ENCODE measurements at places on chromosomes 1 and 21.

- no peak for DNase-seq
Observed at GRCh38 chr1:160474392-160475242, 48.4 kb downstream of the SLAMF6 start.

- no peak for DNase-seq
Observed at GRCh38 chr1:116764906-116765862, 11.0 kb downstream of the CD2 start.

GRCh38 chr1:94183197-94183815 lies 54.1 kb downstream of the ARHGAP29 start:
- DNase-seq: no peak

GRCh38 chr1:175405766-175406165 lies 213.2 kb upstream of the KIAA0040 start:
- DNase-seq: no peak

DNA sequence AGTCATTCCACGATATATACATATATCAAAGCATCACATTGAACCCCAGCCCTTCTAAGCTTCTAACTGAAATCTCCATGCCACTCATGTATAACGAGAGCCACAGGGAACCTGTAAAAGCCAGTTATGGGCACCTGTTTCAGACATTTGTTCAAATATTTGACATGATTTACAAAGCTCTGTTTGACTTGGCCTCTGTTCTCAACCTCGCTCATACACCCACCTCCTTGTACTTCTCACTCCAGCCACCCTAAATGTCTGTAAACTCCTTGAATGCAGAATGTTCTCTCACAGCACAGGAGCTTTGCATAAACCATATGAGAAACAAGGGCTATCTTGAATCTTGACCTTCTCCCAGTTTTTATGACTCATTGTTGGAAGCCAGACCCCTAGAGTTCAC lies 36.9 kb upstream of the CD2 start:
- DNase-seq: no peak

DNA sequence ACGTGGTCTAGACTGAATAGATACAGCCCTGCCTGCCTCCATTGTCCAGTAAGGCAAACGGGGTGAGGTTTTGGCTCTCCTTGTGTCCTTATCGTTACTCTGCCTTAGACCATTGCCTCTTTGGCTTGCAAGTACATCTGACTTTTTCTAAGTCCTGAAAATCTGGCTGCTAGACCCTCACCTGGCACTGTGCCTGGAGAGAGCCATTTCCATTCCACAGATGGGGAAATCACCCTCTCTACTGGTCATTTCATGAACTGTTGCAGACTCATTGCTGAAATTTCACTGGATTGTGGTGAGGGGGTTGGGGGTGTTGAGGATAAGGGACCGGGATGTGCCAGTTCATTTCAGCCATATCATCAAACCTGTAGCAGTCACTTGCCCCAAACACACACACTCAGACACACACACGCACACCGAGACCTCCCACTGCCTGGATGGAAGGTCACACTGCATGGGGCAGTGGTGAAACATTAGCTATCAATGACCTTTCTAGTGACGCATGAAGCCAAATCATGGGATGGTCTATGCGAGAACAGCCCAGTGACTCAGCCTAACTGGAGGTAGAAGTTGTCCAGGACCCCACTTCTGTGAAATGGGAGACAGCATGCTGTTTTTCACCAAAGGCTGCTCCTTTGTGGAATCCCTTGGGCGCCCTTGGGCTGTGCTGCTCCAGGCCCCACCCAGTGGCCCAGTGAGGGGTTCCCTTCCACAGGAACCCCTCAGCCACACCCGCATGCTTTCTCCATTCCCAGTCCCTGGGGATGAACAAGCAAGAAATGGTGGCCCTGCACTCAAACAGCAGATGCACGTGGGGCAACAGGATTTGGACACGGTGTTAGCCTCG lies 34.9 kb upstream of the VASH2 start:
- DNase-seq: no peak

DNA sequence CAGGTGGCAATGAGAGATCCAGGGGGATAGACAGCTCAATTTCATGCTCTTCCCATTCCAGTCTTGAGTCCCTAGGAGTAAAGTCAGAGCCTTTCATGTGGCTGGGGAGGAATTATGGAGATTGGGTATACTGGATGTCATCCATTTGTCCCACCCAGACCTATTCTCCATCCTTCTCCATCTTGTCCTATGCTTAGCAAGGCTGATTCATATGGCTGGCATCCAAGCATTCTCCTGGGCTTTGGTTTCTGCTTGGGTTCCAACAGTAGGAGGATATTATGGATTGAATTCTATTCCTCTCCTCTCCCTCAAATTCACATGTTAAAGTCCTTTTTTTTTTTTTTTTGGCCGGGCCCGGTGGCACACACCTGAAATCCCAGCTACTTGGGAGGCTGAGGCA lies 3.8 kb upstream of the CDC20 start:
- DNase-seq: no peak

DNA sequence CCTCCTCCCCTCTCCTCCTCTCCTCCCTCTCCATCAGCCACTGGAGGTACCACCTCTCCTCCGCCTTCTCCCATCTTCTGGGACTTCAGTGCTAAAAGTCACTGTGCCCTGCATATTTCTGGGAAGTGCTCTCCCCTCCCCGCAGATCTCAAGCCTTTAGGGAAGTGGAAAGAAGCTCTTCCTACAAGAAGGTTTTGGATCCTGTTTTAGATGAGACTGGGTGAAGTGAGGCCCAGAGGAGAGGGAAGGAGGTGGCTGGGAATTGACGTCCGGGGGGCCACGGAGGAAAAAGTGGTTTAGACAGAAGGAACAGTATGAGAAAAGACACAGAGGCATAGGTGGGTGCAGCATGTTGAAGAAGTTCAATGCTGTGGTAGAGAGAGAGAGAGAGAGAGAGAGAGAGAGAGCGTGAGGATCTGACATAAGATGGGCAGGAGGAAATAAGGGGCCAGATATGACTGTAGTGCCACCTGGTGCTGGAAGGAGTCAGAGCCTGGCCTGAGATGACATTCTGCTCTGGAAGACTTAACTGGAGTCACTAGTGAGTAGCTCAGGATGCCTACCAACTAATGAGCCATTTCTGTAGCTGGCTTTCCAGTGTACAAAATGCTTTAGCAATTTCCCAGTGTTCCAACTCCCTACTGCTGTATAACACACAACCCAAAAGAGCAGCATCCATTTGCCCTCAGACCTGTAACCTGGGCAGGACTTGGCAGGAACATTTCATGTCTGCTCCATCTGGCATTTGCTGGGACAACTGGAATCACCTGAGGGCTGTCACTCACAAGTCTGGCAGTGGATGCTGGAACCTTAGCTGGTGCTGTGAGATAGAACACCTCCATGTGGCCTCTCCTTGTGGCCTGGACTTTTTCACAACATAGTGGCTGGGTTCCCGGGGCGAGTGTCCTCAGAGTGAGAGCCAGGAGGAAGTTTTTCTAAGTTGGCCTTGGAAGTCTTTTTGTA lies 16.6 kb upstream of the ZSCAN20 start:
- DNase-seq: peak; percentile 22

DNA sequence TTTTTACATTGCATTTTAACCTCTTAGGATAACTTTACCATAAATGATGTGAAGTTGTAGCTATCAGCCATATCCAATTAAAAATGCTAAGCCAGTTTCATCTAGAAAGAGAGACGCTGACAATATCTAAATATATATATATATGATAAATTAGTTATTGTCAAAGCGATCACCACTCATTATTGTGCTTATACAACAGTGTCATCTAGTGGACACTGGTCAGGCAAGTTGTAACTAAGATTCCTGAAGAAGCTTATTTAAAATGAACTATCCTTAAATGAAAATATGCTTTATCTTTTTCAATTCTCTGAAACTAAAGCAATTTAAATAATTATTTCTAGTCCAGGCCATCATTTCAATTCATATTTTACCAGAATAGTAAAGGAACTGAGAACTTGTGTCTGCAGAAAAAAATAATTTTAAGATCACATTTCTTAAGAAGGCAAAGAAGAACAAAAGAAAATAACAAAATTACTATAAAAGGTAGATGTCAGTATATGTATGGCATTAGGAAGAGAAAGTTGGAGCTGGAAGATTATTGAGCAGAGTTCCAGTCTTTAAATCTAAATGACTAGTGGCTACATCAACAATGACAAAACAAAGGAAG lies 193.3 kb upstream of the SNX7 start:
- peak; percentile 15 for DNase-seq

DNA sequence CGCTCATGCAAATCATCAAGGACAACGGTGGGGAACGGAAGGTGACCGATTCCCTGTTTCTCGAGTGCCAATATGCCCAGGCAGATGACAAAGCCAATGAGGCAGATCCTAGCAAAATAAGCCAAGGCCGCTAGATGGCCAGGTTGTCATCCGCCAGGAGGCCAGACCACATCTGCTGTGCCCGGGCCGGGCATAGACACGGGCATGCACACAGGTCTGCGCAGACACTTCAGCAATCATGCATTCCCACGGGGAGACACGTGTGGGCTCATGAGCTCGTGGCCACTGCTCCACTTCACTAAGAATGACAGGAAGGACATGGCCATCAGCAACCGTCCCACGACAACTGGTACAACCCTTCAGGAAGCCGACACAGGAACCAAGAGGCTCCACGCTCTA lies 23.4 kb downstream of the WDR4 start:
- DNase-seq: no peak

GRCh38 chr1:38917337-38917736 lies 24.3 kb downstream of the RHBDL2 start:
- DNase-seq: no peak

- DNase-seq: no peak
Observed at GRCh38 chr1:224641030-224641429, 24.9 kb downstream of the CNIH3 start.

- DNase-seq: peak; percentile 65
Observed at GRCh38 chr1:28246427-28246832, 10.5 kb downstream of the ATP5IF1 start.

DNA sequence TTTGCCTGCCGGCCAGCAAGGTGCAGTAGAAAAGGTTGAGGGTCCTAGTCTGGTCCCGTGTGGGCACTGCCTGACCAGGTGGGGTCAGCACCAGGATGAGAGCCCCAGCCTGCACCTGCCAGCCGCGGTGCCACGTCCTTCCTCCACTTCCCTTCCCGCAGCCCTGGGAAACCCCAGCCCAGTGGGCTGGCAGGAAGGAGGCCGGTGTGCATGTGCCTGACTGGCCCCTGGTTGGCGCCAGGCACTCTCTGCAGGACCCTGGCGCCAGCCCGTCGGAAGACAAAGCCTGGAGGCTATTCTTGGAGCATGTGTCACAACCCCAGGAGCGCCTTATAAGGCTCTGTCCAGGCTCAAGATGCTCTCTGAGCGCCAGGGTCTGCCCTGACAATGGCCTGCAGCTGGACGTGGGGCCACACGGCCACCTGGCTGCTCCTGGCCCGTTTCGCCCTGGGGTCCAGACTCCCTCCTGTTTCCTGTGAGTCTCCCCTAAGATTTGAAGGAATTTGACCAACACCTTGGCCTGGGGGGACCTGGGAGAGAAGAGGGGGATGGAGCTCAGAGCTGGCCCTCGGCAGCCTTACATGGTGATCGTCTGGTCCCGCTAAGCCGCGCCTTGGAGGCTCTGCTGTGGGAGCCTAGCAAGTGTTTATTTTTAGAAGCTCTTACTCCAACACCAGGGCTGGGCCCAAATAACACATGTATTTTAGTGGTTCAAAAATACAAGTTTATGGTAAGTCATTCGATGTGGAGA lies 31.9 kb upstream of the POFUT2 start:
- no peak for DNase-seq

- DNase-seq: no peak
Observed at GRCh38 chr1:47783638-47784496, 213.3 kb downstream of the TRABD2B start.

DNA sequence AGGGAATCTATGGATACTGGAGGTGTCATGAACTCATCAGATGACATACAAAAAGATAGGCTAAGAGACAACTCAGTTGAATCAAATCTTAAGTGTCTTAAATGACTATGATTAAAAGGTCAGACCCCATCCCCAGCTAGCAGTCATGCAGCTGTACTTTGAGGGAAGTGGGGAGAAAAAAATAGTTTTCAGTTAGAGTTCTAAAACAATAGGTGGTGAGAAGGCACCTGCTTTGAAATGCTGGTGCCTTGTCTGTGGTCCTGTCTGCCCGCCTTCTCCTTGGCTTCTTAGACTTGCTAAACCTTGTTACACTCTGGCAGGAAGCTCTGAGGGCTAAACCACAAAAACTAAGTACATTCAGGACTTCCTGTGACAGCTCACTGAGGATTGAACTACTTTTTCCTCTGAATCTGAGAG lies 15.3 kb downstream of the CD2 start:
- peak; percentile 68 for DNase-seq

DNA sequence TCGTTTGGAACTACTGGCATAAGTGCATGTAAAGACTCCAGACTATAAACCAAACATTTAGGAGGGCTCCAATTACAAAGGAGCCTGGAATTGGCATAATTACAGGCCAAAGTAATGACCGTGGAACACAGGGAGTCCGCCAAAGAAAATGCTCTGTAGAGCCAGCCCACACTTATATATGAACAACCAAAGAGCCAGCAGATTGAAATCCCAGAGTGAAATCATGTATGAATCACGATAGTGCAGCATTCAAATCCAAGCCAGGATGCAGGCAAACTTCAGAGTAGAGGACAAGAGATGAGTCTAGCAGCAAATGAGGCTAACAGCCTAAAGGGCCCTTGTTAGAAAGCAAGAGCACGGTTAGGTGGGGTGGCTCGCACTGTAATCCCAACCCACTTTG lies 13.1 kb downstream of the VPS26C start:
- DNase-seq: no peak

GRCh38 chr1:224689374-224689773 lies 73.3 kb downstream of the CNIH3 start:
- DNase-seq: no peak

- no peak for DNase-seq
Observed at GRCh38 chr1:192920412-192920811, 111.6 kb downstream of the RGS2 start.

GRCh38 chr1:17573518-17574041 lies 34.1 kb downstream of the ARHGEF10L start:
- DNase-seq: no peak

DNA sequence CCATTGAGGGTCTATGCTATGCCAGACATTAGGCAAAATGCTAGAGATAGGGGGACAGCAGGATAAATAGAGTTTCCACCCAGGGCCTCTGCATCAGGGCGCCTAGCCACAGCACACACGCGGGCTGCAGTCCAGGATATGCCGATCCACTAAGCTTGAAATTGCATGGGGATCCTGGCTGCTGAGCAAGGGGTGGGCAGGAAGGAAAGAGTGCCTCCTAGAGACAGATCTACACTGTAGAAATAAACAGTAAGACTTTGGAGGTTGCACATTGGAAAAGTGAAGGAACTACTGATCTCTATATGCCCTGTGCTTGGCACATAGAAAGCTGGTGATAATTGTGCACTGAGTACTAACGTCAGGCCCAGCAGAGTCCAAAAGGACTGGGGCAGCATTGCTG lies 411.1 kb downstream of the PRDM2 start:
- DNase-seq: no peak

DNA sequence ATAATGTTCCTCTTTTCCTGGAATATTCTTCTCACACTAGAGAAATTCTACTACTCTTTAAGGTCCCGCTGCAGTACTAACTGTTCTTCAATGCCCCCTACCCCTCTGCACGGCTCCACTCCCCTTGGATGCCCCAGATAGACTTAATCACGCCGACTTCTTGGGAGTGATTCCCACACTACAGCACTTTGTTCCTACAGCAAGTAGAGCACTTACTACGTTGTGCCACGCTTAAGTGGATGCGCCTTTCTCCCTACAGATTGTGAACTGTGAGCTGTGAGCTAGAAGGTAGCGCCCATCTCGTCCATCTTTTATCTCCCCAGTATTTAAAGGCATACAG lies 2.2 kb downstream of the ZNF436 start:
- no peak for DNase-seq

- DNase-seq: no peak
Observed at GRCh38 chr1:225156254-225156653, 226.8 kb downstream of the DNAH14 start.

GRCh38 chr1:24108334-24109165 lies 3.4 kb downstream of the MYOM3 start:
- no peak for DNase-seq
